ENCODE measurements at places on chromosomes 7 and 10.

GRCh38 chr7:37815671-37816371 is 32.6 kb upstream of the NME8 start:
- no peak for DNase-seq

- no peak for DNase-seq
These were observed 45.8 kb downstream of the SUFU start for GRCh38 chr10:102549549-102549948.

DNA sequence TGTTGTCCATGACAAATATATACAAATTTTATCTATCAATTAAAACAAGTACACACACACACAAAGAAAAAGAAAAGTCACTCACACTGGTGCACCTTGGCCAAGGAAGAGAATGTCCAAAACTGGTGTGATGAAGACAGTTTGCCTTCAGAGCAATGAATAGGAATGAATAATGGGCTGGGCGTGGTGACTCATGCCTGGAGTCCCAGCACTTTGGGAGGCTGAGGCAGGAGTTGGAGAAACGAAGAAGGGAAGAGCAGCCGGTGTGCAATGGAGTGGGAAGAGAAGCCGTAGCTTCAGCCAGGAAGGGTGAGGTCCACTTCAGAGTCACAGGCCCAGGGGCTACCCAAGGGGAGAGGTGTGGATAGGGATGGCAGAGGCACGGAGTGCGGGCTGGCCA is 253.6 kb downstream of the CCSER2 start:
- DNase-seq: no peak

DNA sequence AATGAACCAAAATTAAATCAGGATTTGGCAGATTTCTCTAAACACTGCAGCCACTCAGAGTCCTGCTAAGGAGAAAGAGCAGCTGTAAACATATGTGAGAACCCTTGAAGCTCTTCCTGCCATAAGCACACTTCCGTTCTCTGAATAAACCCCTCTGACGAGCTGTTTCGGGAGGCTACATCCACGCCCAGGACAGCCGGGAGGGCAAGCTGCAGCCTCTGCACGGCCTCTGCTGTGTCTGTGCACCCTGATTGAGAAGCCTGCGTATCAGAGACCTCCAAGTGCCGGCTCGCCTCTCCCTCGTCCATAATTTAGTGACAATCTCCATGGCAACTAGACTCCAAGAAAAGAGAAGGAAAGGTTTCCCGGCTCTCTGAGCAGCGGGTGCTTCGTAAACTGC is 114.4 kb downstream of the PTPRN2 start:
- no peak for DNase-seq

DNA sequence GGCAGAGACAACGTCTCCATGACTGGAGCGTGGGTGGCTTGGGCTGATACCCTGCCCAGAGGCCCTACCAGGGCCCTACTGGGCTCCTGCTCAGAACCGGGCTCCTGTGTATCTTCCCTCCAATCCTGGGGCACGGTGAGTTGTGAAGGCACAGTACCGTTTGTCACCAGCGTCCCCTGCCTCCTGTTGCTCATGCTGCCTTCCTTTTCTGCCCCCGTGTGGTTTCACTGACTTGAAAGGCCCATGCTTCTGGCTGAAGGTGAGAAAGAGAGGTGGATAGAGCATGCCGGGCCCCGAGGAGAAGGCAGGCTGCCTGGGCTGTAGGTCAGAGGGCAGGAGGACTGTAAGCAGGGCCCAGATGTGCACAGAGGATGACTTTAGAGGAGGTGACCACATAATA is 9.1 kb upstream of the DMBT1 start:
- peak; percentile 15 for DNase-seq

DNA sequence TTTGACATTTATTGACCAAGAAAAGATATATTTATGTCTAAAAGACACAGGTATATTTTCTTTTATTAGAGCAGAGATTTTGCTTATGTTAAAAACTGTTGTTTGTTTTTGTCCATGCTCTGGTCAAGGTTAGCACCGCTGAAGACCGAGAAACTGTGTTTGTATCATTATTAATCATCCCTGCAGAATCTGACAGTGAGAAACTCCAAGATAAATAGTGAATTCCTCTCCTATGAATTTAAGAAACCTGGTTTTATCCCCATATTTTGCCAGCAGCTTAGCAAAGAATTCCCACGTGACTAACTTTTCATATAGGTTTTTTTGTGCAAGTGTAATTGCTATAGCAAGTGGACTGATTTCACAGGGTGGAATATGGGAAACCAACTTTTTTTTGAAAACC is 77.6 kb downstream of the FRMD4A start:
- DNase-seq: no peak

- no peak for DNase-seq
These were observed 129.8 kb upstream of the TMEM229A start for GRCh38 chr7:124162667-124163066.

- DNase-seq: no peak
These were observed 178.3 kb downstream of the DYNC1I1 start for GRCh38 chr7:95950698-95951097.

- no peak for DNase-seq
These were observed 521 bp downstream of the LIMK1 start for GRCh38 chr7:74083928-74084721.

- DNase-seq: no peak
These were observed 95.8 kb downstream of the CHST15 start for GRCh38 chr10:123997486-123998196.

DNA sequence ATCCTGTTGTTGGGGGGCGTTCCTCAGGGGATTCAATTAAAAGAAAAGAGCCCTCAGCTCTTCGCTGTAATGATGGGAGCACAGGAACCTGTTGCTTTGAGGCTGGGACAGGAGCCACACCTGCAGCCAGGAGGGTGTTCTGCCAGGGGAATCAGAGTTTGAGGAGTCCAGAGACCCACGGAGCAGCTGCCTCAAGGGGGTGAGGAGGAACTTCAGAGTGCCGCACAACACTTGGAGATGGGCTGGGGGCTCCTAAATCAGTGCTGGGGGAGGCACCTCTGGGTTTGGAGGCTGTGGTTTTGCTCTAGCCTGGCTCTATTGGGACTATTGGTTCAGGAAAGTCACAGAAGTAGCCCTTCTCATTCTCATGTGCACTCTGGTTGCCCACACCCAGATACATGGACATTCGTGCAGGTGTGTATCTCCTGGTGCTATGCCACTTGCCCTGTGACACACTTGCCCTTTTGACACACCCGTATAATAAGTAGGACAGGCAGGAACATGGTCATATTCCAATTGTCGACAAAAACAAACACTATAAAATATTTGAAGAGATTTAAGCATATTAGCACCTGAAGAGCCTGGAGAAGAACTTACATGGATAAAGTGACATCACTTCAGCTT is 98.1 kb downstream of the PTPN20 start:
- no peak for DNase-seq

GRCh38 chr7:24716480-24717246 is 40.6 kb downstream of the GSDME start:
- DNase-seq: no peak

GRCh38 chr7:14606101-14606500 is 296.4 kb downstream of the DGKB start:
- DNase-seq: no peak

DNA sequence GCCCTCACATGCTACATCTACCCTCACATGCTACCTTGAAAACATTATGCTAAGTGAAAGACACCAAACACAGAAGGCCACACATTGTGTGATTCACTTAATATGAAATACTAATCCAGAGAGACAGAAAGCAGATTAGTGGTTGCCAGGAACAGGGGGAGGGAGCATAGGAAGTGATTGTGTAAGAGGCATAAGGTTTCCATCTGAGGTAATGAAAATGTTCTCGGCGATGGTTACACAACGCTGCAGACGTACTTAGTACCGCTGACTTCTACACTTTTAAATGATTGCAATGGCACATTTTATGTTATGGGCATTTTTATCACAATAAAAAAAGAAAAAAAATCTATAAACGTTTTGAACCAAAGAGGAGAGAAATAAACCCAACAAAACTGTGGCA is 742.3 kb downstream of the TYW1 start:
- DNase-seq: no peak

GRCh38 chr10:66746246-66746645 is 179.6 kb upstream of the LRRTM3 start:
- DNase-seq: no peak

DNA sequence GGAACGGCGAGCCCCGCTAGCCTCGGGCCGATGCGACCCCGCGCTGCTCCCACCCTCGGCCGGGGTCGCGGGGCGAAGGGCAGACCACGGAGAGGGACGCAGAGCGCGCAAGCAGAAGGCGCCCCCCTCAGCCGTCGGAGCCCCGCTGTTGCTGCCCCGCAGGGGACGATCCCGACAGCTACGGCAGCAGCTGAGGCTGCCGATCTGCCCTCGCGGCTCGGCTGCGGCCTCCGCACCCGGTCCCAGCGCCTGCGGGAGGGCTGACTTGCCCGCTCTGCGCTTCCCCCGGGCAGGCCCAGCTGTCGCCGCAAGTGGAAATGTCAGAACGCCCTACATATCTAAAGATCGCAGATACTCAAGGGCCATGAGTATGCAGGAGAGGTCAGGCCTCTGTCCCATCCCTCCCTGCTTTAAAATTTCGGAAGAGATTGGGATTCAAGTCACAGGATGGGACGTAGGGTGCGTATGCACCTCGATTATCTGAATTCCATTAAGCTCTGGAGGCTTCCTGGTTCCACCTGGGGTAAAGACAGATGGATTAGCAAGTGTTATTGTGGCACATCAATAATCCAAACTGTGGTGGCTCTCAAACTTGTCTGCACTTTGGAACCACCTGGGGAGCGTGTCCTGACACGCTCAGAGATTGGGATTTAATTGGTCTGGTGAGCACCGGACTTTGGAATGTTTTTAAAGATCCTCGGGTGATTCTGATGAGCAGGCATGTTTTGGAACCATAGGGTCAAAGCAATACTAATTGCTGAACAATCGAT is at the start of gene CRPPA:
Gene CRPPA (minus strand): TSS at position 206 of the 770 bp plus-strand sequence. CDS start 216 bp downstream, outside the sequence.
- peak; percentile 33 for DNase-seq

DNA sequence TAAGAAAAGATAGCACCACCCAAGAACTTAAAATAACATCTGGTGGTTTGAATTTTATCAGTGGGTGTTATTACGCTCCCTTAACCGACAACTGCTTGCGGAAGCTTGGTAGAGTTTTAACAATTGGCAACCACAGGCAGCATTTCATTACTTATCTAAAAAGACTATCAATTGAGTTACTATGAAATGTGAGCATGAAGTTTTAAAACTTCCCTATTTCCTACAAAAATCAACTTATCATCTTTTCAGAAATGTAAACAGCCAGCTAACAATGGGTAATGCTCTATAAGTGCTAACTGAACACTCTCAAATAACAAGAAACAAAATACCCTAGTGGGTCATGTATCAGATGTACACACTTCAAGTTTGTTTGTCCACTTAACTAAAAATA is 68.8 kb downstream of the OSBPL3 start:
- no peak for DNase-seq

GRCh38 chr7:11831156-11831735 is 752 bp downstream of the THSD7A start:
- no peak for DNase-seq

- DNase-seq: no peak
These were observed 2.0 kb upstream of the TNRC18 start for GRCh38 chr7:5425507-5426225.

GRCh38 chr7:142885311-142886230 is at the start of gene TRPV6:
TSS of gene TRPV6 (minus strand) at chr7:142885745.
- DNase-seq: no peak
